ENCODE measurements at places on chromosomes 2 and 18. TPM values are rescaled to one million over a fixed set of nuclear protein-coding genes. Genes with fewer than 3 reads are reported as not detected.

- no peak for DNase-seq
Measured at GRCh38 chr2:105317937-105318336, 11.6 kb downstream of the TGFBRAP1 start.

The POTEJ gene
- not detected for total RNA-seq

DNA sequence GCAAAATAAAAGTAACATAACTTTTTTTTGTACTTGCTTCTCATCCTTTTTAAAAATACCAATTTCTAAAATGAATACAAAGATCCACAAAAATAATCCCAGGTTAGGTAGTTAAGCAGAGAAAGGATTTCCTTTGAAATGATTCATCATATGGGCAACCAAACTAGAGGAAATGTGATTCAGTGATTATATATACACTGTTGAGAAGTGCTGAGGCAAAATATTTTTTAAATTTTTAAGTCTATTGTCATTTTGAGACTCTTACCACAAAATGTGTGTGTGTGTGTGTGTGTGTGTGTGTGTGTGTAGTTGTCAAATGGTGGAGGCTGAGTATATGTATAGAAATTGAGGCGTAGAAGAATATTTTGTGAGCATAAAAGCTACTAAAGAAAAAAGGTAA, 1075.3 kb downstream of the LRP1B start:
- peak; percentile 2 for DNase-seq

- DNase-seq = no peak
Measured at GRCh38 chr2:232981767-232982360, 31.2 kb downstream of the NGEF start.

The ZNF396 gene
- 1.7 TPM for total RNA-seq

DNA sequence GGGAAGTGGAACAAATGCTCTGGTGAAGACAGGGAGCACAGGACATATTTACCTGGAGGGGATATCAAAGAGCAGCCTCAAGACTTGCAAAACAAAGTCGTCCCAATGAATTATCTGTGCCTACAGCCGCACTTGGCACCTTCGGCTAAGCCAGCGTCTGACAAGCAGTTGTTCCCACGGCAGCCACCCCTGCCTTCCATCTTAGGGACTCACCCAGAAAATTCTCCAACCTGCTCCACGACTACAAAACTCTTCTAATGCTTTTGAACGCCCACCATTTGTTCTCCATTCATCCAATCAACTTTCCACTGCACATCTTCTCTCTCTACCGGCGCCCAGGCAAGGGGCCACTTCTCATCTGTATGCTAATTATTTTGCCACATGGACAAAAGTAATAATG, 7.0 kb downstream of the MYT1L start:
- no peak for DNase-seq

GRCh38 chr2:85355521-85355920, 952 bp downstream of the ELMOD3 start:
- DNase-seq = no peak

DNA sequence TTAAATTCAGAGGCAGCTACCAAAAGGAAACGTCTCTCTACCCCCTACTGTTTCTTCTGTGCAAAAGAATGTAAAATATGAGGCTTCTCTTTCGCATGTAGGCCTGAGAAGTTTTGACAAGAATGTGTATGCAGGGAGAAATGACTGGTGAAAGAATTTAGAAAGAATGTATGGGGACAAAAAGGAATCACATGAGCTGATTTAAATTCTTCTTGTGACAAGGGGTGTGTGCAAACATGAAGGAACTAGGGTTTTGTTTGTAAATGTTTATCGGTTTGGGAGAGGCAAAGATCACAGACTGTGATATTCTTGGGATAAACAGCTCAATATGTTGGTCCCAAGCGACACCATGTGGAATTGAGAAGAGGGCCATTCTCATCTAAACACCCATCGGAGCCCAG, 345.2 kb upstream of the VRK2 start:
- DNase-seq = peak; percentile 40

DNA sequence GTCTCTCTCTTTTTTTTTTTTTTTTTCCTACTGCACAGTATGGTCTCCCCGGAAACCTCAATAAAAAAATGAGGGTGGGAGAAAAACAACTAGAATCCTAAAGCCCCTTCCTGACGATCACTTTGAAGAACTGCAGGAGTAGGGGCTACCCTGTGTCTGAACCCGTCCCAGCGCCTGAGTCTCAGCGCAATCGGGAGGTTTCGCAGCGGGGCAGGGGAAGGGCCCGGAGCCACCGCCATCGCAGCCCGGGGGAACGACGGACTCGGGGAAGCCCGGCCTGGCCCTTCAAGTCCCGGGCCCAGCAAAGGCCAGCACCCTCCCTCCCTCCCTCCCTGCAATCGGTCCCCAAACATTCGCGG, 411 bp downstream of the NARS1 start:
- peak; percentile 20 for DNase-seq

DNA sequence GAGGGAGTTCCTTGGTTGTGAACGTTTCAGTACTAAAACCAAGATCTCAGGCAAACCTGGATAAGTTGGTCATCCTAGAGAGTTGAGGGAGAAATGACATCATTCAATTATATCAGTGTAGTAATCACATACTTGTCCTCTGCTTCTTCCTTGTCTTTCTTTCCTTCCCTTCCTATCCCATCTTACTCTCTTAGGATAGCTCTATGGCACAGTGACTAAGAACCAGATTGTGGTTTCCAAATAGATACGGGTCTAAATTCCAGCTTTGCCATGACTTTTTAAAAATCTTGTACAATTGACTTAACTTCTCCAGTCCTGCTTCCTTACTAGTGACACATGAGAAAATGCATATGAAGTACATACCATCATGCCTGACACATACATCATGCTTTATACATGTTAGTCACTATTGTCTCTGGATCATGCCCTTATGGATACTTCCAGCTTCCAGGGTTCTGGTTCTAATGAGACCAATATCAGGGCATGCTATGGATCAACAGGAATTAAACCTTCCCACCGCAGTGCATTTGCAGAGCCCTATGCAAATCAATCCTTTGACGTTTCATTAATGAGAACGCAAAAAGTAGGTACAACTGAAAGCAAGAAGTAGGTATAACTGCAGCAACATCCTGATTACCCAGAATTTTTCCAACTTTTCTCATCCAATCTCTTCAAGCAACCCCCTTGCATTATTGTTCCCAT, 168.0 kb upstream of the KLF7 start:
- peak; percentile 69 for DNase-seq

The GPR35 gene
- total RNA-seq = not detected

The IL37 gene
- not detected for total RNA-seq

The MARCO gene
- total RNA-seq = not detected

The SP140L gene
- 7.6 TPM for total RNA-seq

DNA sequence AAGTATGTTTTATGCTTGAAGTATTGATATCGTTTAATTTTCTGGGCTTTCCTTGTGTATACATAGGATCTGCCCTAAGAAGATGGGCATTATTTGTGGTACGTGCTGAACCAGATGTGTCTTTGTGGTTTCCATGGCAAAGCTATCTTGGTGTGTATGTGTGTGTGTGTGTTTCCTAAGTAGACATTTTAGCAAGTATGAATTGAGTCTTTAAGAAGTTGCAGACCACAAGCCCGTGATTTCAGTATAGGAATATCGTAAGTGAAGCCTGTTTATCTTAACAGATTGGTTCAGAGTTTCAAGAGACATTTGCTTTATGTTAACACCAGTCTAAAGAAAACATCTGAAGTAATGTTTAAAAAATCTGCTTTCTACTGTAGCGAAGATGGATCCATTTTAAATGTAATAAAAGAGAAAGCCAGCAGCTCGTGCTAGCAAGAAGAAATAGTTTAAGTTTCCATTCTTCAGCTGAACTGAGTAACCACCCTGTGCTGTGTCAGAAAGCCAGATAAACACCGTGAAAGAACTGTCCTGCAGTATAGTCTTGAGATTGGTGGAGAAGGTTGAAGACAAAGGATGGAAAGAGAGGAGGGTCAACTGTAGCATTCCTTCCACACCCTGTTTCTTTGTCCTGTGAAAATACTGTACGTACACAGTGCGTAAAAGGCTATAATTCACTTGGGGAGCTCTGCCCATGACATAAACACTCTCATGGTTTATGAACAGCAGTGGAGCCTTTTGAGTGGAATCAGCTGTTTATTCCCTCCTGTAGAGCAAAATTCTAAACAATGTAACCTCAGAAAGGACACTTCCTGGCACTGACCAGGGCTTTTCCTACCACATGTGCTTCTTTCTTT, 91.9 kb upstream of the FOSL2 start:
- peak; percentile 69 for DNase-seq

GRCh38 chr2:8576525-8577167, 105.2 kb upstream of the ID2 start:
- peak; percentile 5 for DNase-seq

The PLA2R1 gene
- 1.8 TPM for total RNA-seq

DNA sequence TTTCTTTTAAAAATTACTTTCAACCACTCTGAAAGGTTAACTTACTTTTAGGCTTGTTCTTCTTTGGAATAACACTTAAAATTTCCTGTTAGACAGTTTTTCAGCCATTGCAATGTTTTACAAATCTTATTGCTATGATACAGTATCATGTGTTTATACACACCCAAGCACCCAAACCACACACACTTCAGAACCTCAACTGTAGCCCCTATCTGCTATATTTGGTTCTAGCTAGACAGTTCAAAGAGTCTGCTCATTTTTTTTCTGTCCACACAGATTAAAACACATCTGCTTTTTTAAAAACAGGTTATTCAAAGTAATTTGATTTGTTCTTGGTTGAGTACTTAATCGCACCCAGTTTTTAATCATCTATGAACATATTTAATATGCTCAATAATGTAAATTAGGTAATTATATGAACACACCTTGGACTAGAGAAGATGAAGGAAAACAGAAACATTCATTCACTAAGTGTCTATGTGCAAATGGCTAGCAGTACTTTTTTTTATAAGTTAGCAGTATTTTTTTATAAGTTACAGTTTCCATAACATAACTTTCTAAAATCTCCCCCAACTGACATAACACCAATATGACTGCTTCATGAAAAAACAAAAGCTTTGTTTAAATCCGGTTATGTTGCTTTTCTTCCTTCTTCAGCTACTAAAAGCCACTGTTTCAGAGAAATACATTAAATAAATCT, 17.6 kb downstream of the FBXO11 start:
- DNase-seq = peak; percentile 17

DNA sequence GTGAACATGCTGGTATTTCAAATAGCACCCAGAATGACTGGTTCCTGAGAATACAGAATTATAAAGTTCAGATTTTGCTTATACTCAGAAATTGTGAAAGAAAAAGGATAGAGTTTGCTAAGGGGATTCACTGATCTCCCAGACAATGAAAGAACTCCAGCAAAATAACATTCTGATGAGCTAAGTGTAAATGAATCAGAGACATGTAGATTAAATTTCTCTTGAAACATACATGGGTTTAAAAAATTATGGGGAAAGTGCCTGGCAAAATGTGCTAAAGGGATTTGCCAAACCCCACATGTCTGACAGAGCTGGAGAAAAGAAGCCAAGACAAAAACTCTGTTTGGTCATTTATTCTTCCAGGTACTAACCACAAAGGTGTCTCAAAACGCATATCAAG, 116.3 kb downstream of the FTCDNL1 start:
- no peak for DNase-seq

All from M059J (cell line).